KBM-7 (cell line): ENCODE measurements at places on chromosomes 13 and 19.

GRCh38 chr13:106986033-106986484 lies 418.1 kb upstream of the ARGLU1 start:
- DNase-seq = no peak

DNA sequence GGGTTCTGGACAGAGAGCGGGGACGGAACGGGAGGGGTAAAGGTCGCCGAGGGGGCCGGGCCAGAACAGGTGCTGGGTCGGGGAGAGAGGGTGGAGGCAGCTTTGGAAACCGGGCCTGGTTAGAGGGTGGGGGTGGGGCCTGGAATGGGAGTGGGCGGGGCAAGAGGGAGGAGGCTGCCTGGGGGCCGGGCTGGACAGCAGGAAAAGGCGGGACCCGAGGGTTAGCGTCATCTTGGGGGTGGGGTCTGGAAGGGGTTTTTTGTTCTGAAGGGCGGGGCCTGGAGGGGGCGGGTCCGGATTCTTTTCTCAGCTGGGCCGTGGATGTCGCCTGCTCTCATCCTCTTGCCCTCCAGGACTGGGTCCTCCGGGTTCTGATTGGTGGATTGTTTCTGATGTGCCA lies 4.3 kb upstream of the ZNF813 start:
- DNase-seq = no peak

DNA sequence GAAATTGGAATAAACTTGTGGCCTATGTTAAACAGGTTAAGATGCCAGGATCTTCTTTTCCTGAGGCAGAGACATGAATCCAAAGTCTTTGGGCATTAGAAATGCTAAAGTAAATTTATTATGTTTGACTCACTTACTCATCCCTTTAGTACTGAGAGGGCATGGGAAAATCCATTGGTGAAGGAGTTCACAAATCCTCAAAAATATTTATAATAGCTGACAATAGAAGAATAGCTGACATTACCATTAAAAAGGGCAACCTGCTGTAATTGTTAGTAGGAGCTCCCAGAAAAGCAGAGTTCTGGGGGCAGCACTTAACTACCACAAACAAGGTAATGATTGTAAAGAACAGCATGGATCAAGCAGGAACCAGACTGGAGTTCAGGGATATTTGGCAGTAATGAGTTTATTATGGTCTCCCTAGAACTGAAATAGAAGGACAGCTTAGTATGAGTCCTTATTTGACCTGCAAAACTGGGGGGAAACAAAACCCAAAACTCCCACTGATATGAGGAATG lies 285.8 kb upstream of the KLHL1 start:
- no peak for DNase-seq

GRCh38 chr13:86383151-86383550 lies 583.9 kb upstream of the SLITRK6 start:
- DNase-seq = no peak

DNA sequence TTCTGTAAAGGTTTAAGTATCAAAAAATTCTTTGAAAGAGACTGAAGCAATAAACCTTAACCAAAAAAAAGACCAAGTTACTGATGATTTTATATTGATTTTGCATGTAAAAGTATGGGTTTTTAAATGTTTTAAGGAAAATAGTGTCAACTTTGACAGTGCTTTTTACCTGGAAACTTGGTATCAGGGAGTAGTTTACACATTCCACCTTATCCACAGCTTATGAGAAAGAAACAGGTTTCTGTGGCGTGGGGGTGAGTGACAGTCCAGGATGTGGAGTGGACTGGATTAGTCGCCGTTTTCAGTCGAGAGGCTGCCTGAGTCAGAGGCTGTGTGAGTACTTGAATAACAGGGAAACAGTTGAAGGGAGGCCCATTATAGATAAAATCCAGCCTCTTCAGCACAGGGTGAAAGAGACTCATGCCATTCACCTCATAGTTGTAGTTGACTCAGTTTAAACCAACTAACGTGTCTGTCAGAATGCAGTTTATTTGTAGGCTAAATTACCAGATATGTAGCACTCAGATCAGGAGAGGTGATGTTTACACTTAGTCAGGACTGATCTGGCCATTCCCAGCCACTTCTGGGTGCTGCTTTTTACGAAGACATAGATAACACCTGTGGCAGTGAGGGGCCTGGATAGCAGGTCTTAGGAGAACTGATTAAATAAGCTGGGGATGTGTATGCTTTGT lies 595 bp upstream of the GPR183 start:
- peak; percentile 15 for DNase-seq

GRCh38 chr19:17775991-17776803 lies 18.7 kb upstream of the B3GNT3 start:
- no peak for DNase-seq

DNA sequence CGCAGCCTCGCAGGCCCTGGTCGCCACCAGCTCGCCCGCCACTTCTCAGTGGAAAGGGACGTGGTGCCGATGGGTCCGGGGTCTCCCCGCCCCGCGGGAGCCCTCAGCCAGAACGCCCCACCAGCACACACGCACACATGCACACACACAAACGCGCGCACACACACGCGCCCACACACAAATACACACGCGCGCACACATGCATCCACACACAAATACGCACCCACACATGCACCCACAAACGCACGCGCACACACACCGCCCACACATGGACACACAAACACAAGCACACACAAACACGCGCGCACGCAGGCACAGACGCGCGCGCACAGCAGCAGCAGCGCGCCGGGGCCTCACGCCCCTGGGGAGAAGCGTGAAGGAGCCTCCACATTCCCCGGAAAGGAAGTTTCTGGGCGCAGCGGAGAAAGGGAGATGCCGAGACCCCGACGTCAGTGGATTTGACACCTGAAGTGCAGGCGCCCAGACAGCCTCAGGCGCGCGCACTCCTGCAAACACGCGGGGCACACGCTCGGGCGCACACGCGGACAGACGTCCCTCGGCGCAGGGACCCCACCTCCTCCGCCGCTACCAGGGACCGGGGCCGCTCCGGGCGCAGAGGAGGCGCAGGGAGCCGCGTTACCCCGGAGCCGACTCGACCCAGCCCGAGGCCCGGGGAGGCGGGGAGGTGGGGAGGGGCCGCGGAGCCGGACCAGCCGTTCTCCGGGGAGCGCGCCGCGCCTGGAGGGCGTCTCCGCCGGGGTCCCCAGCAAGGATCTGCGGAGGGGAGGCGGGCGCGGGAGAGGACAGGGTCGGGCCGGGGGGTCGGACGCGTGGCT lies 622 bp downstream of the RASA3 start:
- no peak for DNase-seq

DNA sequence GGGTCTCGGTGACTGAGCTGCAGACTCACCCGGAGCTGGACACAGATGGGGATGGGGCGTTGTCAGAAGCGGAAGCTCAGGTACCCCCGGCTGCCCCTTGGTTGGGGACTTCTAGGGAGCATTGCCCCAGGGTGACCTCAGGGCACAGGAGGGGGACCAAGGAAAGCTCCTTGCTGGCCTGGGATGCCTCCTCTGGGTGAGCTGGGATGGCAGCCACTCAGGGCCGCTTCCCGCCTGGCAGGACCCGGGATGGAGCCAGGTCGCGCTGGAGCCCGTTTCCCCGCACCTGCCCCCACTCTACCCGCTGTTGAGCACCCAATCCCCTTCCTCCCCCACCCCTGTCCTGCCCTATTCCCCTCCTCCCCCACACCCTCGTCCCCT lies 10.8 kb downstream of the PRKCSH start:
- DNase-seq = no peak

DNA sequence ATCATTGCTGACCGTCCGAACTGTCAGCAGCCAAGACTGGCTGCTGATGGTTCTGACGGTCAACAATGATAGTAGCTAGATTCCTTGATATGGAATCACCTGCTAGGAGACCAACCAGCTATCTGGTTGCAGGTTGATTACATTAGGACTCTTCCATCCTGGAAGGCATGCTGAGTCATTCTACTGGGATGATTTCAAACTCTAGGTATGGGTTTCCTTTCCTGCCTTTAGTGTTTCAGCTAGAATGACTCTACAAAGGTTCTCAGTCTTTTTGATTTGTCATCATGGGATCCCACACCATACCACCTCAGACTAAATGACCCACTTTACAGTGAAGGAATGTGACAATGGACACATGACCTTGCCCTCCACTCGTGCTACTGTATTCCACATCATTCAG lies 138.1 kb upstream of the KL start:
- no peak for DNase-seq

DNA sequence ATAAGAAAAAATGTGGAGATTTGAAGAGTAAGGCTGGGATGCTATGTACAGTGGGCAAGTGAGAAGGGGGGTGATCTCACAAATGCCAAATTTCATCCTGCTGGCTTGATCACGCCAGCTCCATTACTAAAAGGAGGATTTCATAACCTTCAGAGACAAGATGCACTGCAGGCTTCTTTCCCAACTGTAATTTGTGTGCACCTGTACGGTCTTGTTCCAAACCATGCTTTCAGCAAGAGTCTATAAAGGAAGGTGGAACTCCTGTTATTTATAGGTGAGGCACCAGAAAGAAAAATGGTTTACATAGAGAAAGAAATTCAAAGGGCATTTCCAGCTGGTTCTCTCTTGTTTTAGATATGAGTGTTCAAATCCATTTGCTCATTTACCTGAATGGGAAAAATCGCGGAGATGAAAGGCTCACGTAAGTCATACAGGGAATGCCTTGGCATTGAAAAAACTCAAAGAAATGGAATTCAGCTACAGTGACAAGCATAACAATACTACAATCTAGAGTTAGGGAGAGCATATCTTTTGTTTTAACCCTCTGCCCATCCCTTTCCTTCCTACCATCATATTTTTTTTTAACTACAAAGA lies 13.3 kb downstream of the EFNB2 start:
- no peak for DNase-seq

- DNase-seq = peak; percentile 41
Measured at GRCh38 chr13:48264058-48264457, 31.1 kb downstream of the ITM2B start.

GRCh38 chr13:87622971-87623370 lies 48.2 kb upstream of the SLITRK5 start:
- no peak for DNase-seq

DNA sequence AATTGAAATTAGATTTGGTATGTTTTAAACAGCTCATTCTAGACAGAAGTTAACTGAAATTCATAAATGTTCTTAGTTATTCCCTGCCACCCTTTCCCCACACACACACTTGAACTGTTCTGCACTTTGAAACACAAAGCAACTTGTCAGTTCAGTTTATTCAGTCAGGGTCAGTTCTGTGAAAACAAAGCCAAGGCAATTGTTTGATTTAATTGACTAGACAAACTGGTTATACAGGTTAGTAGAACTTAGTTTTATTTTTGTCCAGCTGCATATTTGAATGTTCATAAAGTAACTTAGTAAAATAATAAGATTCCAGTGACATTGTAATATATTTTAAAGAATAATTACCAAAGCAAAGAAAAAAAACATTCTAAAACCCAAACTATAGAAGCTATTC lies 98.3 kb upstream of the KLF5 start:
- DNase-seq = no peak

GRCh38 chr19:14817052-14817451 lies 17.9 kb downstream of the OR7A5 start:
- DNase-seq = no peak

- peak; percentile 14 for DNase-seq
Measured at GRCh38 chr13:99074693-99075092, 96.8 kb upstream of the DOCK9 start.

- peak; percentile 87 for DNase-seq
Measured at GRCh38 chr19:40609561-40610395, 8.6 kb downstream of the LTBP4 start.

GRCh38 chr19:2575734-2576481 lies 100.0 kb downstream of the GADD45B start:
- no peak for DNase-seq

DNA sequence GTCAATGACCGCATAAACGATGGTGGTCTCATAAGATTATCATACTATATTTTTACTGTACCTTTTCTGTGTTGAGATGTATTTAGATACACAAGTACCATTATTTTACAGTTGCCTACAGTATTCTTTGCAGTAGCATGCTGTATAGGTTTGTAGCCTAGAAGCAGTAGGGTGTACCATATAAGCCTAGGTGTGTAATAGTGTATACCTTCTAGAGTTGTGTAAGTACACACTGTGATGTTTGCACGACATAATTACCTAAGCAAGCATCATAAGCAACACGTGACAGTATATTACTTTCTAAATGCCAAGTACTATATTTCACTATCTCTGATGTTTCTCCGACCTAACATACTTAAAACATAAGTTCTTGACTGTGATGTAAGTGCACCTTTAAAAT lies 2.7 kb downstream of the LPAR6 start:
- peak; percentile 55 for DNase-seq

- no peak for DNase-seq
Measured at GRCh38 chr13:35856084-35856483, 275.1 kb downstream of the DCLK1 start.

- DNase-seq = peak; percentile 76
Measured at GRCh38 chr13:28611654-28612131, 47.2 kb upstream of the POMP start.

DNA sequence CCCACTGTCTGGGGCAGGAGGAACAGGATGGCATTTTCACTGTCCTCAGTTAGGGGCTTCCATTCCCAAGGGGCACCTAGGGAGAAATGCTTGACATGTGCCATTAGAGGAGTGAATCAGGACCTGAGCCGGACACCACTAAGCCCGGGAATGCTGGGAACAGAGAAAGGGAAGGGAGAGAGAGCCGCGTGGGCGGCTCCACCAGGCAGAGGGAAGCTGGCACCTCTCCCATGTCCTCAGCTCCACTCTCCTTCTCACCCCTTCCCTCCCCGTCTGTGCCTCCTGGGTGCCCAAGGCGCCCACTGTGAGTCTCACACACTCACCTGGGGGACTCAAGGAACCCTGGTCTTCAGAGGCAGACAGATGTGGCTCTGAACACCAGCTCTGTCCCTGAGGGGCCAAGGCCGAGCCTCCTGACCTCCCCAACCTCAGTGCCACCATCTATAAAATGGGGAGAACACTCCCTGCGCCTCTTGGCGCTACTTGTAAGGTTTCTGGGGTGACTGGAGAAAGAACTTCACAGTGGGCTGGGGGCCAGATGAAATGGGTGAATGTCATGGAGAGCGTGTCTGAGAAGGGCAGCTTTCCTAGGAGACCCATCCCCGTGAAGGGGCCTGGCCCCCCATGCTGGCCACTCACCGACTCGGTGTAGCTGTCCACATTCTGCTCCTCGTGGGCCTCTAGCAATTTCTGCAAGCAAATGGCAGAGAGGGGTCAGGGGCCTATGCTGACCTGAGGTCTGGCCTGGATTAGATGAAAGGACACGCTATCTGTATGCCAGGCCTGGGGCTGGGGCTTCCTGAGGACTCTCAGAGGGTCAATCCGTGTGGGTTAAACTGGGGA lies 5.3 kb upstream of the KPTN start:
- no peak for DNase-seq
